CD4-positive, alpha-beta T cell treated with Interleukin-4 for 4 hours (primary cell): ENCODE measurements at places on chromosomes 2 and 18.

GRCh38 chr18:79487183-79487800, 91.6 kb downstream of the NFATC1 start:
- DNase-seq = no peak

DNA sequence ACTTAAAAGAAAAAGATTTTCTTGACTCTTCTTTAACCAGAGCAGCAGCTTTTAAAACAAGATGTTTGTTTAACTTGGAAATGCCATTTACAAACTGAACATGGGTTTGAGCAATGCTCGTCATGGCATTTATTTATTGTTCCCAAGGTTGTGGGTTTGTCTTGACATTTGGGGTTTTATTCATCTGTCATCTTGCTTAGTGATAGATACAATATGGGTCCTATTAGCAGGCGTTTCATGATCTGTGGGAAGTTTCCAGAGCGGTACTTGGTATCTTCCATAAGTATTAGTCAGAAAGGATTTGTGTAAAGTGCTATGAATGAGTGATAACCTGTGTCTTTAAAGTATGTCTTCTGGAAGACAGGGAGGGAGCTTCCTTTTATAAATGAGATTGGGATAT, 29.9 kb upstream of the MGAT5 start:
- DNase-seq = no peak

- DNase-seq = no peak
These were observed 154.4 kb downstream of the CCDC85A start for GRCh38 chr2:56338232-56338631.

DNA sequence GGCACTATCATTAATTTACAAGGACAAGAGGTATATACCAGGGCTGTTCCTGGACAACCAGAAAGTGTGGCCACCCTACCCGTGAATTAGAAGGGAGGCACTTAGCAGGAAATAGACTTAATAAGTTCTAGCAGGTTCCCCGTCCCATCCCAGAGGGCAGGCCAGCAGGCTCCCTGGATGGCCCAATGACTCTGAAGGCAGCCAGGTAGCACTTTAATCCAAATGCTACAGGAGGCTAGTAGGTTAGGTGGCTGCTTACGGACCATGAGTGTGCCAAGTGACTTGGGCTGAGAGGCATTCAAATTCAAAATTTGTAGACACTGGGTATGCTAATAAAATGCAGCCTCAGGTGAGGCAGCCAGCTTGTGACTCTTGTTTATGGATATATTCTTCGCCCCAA, 123.9 kb downstream of the UXS1 start:
- no peak for DNase-seq

GRCh38 chr2:129828792-129829191, 150.7 kb upstream of the RAB6C start:
- no peak for DNase-seq

- no peak for DNase-seq
These were observed 39.0 kb downstream of the NPC1 start for GRCh38 chr18:23547306-23547705.

- no peak for DNase-seq
These were observed 296.9 kb upstream of the CDH19 start for GRCh38 chr18:66900837-66901236.

- DNase-seq = no peak
These were observed 443.7 kb downstream of the BCL11A start for GRCh38 chr2:60109744-60110143.

DNA sequence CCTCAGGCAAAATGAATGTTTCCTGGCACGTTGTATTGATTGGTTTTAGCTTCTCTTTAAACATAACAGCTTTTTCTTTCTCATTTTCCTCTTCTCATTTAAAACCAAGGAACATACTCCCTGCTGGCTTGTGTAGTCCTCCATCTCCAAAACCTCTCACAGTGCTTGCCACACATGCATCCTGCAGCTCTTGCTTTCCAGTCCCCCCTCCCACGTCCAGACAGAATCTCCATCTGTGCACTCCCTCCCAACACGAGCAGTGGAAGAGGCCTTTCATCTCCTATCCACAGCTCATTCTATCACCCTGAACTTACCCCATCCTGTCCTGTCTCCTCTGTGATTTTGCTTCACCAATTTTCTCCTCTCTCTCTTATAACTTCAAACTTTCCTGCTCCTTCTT, 99.6 kb upstream of the THSD7B start:
- no peak for DNase-seq

DNA sequence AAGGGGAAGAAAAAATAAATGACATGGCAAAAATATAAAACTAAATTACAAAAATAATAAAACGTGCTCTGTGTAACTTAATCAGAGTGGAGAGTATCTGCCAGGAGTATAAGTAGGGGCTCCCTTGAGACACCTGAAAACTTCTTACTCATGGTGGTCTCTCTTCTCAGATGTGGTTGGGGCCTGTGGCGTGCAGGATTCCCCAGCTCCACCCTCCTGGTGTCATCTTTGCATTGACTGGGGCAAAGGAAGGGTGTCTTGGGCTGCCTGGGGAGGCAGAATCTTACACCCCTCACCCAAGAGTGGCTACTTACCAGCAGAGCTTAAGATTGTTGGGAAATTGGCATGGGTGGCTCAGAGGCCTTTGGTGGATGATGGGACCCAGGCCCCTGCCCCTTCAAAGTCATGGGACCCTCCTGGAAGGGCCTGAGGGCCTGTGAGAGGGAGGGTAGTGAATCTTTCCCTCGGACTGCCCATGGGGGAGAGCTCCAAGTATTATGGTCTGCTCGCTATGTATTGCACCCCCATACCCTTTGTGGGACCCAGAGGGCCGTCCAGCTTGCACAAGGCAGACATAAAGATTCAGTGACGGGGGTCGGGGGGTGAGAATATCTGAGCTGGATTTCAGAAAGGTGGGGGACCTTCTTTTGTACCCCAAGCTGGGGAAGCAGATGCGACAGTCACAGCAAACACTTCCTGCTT, 6.9 kb upstream of the TRAF3IP1 start:
- DNase-seq = no peak
